Foreskin keratinocyte (primary cell): ENCODE measurements at places on chromosomes 7 and 10. TPM values are rescaled to one million over a fixed set of nuclear protein-coding genes. Genes with fewer than 3 reads are reported as not detected.

The TAS2R5 gene
- polyA plus RNA-seq = 0.09 and 0.19 TPM in 2 replicates

The ZNF3 gene
- 9.7 and 10.8 TPM in 2 replicates for polyA plus RNA-seq

The AP5Z1 gene
- polyA plus RNA-seq = 21.8 and 29.1 TPM in 2 replicates

The ACTR3C gene
- polyA plus RNA-seq = 1.1 and 1.6 TPM in 2 replicates

DNA sequence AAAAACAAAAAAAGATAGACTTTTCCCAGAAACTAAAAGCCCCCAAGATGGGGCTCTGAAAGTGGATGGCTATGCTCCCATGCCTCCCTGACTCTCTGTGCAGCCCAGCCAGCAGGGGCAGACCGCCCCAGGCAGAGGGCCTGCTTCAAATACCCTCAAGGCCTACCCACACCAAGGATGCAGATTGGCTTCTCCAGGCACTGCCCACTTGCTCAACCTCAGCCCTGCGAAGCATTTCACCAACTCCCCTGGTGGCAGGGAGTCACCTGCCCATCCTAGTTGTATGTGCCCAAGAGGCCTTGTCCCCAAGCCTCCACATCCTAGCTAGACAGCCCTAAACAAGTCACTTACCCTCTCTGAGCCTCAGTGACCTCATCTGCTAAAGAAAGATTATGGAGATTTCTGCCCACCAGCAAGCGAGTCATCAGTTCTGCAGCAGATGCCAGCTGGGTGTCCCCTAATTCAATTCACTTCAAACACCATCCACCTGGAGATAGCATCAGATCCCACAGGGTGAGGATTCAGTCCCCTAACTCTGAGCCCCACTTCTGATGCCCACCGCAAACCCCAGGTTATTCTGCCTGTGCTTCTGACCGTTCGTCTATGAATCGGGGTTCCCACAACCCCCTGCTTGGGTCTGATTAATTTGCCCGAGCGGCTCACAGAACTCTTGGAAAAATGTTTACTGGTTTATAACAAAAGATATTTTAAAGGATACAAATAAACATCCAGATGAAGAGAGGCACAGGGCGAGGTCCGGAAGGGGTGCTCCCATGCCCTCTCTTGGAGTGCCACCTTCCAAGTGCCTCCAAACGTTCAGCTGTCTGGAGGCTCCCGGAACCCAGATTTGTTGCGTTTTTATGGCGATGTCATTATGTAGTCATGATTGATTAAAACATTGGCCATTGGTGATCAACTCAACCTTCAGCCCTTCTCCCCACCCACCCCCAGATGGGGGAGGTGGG is 18.6 kb upstream of the ZMIZ1 start:
- DNase-seq = no peak

DNA sequence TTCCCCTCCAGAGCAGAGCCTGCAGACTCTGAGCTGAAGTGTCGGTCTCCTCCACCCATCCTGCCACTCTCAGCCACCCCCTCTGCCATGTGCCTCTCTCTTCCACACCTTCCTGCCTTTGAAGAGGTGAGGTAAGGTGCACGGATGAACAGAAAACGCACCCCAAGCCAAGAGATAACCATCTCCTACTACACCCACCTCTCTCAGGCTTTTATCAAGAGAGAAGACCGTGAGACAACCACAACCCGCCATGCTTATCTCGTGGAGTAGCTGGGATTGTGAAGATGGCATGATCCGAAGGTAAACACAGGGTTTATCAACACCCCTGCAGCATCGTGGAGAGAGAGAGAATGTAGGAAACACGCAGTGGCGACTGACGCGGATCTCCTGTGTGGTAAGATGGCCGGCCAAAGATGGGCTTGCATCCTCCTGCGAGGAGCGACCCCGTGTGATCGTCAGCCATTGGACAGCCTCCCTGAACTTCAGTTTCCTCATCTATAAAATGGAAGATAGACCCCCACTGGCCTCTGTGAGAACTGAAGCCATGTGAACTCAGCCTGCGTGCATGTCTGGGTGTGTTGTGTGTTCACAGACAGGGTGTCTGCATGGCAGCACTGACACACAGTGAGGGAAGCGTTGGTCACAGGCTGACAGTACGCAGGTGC is 219.0 kb downstream of the DIP2C start:
- DNase-seq = no peak

DNA sequence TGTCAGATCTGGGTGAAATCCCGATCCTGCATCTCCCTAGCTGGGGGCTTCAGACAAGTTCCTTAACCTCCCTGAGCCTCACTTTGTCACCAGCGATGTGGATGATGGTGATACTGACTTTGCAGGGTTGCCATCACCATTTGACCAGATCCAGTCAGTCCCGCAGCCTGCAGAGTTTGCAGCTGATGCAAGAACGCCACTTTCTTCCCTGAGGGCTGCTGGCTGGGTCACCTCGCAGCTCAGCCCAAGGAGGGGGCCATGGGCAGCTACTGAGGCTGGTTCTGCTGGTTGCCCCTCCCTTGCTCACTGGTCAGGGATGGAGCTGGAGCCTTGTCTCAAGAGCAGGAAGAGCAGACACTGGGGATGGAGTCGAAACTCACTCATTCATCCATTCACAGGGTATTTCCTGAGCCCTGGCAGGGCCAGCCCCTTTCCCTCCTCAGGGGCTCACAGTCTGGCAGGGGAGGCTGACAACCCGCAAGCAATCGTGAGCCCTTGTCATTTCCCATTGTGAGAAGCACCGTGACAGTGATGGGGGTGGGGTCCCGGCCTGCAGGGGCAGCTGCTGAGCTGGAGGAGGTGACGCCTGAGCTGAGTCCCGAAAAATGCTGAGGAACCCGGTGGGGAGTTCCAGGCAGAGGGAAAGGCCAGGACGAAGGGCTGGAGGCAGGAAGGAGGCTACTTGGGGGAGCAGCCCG is 111.1 kb upstream of the TCF7L2 start:
- no peak for DNase-seq

- no peak for DNase-seq
Measured at GRCh38 chr7:117077658-117078057, 124.4 kb downstream of the ST7 start.

- DNase-seq = no peak
Measured at GRCh38 chr10:6473901-6474370, 106.1 kb downstream of the PRKCQ start.

GRCh38 chr7:134365341-134366054 is 48.8 kb upstream of the SLC35B4 start:
- DNase-seq = peak; percentile 58

DNA sequence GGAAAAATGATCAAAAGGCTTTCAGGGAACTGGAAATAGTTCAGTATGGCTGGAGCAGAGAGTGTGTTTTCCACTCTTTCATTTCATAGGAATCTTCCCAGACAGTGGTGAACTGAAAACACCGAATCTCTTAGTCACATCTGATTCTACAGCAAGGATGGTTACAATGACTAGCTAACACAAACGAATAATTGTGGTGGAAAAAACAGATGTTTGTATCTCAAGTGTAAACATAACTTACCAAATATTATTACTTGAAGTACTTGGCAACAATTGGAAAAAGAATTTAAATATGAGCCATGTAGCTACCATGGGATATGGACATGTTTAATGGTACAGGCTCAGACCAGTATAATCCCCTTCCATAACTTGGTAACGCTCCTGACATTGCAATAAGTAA is 21.1 kb upstream of the BPGM start:
- peak; percentile 86 for DNase-seq

- DNase-seq = no peak
Measured at GRCh38 chr7:105585850-105586500, 4.7 kb upstream of the EFCAB10 start.

DNA sequence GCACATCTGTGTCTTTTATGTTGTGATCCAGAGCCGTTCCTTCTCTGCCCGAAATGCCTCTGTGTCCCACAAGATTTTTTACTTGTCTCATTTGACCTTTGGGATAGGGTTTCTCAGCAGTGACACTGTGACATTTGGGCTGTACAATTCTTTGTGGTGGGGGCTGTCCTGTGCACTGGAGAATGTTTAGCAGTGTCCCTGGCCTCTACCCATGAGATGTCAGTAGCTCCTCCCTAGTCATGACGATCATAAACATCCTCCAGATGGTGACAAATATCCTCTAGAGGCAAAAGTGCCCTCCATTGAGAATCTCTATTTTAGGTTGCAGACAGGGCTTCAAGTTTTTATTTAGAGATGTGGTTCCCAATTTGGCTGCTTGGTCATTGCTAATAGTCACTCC is 91.3 kb downstream of the PPP1R17 start:
- no peak for DNase-seq

DNA sequence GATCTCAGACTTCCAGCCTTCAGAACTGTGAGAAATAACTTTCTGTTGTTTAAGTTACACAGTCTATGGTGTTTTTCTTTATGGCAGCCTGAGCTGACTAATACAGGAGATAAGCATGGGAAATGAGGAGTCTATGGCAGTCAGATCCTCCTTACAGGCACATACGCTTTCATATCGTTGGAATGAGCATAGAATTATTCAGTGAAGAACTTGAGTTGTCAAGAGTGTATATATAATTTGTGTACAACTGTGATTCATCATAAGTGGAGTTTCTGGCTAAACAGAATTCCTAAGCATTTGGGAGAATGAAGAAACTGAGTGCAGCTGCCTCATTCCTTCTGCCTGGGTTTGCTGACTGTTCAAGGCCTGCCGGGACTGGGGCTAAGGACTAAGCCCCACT is 516.7 kb downstream of the ADRA2A start:
- DNase-seq = peak; percentile 45

DNA sequence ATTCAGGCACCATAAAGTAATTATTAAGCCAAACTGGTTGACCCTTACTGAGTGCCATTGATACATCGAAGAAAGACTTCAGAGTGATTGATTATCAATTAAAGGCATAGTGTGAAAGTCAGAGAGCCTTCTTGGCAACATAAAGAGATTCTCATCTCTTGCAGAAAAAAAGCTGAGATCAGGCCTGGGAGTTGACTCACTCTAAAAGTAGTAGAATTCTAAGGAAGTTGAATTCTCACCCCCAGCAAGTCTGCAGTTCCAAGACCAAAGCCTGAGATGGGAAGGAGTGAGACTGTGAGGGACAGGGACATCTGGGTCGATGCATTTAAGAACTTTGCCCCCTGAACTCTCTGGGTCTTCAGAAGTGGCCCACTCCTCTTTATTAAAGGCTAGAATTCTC is 21.6 kb upstream of the ERCC6 start:
- no peak for DNase-seq

DNA sequence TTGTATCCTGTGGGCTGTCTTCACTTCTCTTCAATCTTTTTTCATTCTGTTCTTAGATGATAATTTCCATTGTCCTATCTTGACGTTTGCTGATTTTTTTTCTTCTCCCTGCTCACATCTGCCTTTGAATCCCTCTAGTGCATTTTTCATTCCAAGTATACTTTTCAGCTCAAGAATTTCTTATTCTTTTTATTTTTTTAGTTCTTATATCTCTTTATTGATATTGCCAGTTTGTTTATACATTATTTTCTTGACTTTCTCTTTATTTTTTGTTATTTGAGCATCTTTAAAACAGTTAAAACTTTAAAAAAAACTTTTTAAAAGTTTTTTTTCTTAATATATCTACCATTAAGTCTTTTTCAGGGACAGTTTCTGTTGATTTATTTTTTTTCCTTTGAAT is 100.9 kb downstream of the EXOC4 start:
- no peak for DNase-seq

- DNase-seq = no peak
Measured at GRCh38 chr7:98334081-98334480, 52.6 kb downstream of the BRI3 start.

DNA sequence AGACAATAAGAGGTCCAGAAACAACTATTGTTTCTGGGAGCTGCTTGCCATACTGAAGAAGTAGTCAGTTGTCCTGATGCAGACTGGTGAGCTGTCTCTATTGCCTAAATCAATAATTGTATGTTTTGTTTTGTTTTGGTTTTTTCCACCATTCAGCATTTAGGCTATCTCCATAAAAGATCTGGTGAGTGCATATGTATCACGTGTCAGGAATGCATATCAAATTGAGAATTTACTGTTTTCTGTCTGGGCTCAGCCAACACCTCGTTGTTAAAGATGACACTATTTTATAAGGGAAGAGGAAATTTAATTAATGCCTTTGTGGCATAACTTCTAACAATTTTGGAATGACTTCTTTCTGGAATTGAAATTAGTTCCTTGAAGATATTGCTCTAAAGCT is 66.2 kb downstream of the SORCS1 start:
- no peak for DNase-seq

DNA sequence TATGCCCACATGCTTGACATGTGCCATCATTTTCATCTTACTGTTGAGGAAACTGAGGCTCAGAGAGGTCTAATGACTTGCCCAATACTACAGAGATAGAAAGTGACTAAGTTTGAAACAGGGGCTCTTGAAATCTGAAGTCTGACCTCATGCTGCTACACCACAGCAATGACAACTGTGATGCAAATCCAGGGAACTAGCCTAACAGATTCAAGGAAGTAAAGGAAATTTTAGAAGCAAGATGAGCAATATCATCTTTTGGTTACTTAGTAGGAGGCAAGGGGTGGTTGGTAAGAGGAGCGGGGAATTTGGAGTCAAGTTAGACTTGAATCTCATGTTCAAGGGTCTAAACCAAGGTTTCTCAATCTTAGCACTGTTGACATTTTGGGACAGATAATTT is 26.3 kb upstream of the OSBPL3 start:
- DNase-seq = no peak

- peak; percentile 35 for DNase-seq
Measured at GRCh38 chr10:130018265-130018664, 54.2 kb upstream of the EBF3 start.

DNA sequence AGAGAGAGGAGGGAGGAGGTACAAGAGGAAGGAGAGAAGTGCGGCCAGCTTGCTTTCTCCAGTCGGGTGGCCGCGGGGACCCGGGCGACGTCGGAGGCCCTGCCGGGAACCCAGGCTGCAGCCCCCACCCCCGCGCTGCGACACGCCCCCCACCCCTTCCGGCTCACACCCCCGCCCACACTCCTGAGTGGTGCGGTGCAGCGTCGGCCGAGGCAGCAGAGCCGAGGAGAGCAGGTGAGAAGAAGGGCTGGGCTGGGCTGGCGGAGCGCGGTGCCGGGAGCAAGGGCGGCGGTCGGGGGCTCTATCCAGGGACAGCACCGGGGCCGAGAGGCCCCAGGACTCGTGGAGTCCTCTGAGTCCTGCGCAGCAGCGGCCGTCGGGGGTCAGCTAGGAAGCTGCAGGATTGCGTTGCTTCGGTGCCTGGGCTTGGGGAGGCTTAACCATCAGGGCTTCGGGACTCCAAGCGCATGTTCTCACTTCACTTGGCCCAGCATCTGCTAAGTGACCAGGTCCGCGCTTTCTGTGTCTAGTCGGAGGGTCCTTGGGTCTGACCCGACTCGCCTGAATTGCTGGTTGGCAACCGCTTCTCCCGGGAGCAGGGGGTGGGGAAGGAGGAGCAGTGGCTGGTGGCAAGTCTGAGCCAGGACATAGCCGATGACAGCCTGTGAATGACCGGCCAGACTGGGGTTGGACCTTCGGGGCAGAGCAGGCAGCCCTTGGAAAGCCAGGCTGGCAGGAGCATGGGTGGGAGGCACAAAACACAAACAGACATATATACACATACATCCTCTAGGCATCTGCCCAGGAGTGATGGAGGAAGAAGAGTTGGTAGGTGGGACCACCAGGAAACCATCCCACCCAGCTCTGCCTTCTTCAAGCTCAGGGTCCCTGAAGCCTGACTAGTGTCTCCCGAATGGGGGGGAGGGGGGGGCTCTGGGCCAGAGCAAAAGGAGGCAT is 683 bp downstream of the CHAT start:
- no peak for DNase-seq

GRCh38 chr10:96596422-96597407 is 9.9 kb upstream of the TM9SF3 start:
- DNase-seq = no peak

DNA sequence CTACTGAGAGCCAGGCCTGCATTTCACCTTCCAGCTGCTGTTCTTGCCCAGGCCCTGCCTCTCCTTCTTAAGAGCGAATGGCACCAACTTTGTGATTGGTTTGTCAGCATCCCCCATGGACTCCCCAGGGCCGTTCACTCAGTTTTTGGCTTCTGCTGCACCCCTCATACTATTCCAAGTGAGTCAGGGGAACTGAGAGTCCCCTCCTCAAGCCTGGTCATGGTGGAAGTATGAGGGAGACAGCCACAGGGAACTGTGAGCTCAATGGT is 62.4 kb upstream of the ANTXRL start:
- DNase-seq = no peak
